ENCODE measurements at places on chromosomes 11 and 22.

DNA sequence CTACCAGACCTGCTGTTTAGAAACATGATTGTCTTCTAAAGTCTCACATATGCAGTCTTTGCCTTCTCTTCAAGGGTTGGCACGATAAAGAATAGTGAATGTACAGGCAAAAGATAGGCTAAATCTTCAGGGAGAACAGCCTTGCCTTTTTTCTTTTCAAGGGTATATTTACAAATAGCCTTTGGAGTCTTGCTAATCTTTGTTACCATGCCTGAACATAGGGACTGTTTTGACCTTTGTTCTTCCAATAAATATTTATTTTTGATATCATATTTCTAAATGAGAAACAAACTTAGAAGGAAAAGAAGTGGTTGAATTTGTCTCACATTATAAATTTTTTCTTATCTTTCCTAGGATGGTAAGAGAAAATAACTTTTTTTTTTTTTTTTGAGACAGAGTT, 12.7 kb downstream of the CSTPP1 start:
- DNase-seq: no peak

DNA sequence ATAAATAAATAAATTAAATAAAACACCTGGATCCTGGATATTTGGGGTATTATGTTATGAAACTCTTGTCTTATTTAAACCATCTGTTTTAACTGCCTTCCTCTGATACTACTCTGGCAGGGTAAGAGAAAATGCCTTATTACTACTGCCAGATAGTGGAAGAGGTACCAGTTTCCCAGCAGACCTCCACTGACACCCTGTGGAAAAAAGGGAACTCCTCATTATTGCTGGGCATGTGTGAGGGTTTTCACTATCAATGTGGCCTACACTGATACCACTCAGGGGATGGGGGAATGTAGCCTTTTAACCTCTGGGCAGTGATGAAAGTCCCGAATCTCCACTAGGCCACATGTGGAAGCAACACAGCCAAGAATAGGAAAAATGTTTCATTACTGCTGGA, 121.0 kb downstream of the LUZP2 start:
- DNase-seq: no peak

- DNase-seq: no peak
Measured at GRCh38 chr11:73365352-73366264, 10.6 kb upstream of the RELT start.

GRCh38 chr11:107266455-107266854, 191.2 kb downstream of the CWF19L2 start:
- no peak for DNase-seq

DNA sequence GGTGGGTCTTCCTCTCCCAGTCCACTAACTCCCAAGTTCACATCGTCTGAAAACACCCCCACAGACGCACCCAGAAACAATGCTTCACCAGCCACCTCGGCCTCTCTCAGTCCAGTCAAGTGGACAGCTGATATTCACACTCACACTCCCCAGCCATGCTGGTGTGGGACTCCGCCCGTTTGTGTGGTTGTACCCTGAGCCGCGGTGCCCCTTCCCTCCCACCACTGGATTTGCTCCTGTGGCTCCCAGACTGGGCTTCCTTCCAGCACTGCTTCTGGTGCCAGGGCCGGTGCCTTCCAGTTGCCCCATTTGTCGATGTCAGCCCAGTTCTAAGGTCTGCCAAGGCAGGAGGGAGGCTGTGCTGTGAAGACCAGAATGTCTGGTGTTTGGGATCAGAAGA, 37.9 kb upstream of the PLET1 start:
- DNase-seq: no peak

DNA sequence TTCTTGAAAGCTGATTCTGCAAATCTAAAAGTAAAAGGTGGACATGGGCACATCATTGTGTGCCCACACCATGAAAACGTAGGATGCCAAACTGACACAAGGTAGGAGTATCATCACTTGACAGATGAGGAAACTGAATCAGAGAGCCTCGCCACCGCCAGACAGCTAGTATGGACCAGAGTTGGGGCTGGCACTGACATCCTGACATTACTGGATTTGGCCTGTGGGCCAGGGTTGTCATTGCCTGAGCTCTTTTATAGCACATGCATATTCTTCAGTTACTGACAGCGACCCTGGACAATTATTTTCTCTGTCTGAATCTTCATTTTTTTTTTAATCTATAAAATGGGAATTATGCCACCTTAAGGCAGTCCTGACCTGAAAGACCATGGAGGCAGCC, 16.5 kb downstream of the USP35 start:
- no peak for DNase-seq

DNA sequence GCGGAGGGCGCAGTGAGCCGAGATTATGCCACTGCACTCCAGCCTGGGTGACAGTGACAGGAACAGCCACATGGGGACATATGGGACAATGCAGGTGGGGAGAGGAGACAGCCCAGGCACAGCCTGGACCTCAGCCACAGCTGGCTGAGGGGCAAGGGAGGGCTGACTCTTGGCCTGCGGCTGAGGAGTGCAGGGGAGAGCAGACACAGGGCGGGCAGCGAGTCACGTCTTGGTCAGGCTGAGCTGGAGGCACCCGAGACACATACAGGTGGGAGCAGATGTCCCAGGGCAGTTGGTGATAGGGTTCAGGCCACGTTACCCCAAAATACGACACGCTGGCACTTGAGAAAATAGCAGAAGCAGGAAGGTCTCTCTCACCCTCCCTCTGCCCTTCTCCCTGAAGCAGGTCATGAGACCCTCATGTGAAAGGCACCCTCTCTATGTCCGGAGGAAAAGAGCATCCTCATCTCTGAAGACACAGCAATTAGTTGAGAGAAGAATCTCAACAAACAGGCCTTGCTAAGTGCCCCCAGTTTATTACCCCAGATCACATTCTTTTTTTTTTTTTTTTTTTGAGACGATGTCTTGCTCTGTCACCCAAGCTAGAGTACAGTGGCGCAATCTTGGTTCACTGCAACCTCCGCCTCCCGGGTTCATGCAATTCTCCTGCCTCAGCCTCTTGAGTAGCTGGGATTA, 10.5 kb downstream of the KIAA0930 start:
- DNase-seq: no peak

DNA sequence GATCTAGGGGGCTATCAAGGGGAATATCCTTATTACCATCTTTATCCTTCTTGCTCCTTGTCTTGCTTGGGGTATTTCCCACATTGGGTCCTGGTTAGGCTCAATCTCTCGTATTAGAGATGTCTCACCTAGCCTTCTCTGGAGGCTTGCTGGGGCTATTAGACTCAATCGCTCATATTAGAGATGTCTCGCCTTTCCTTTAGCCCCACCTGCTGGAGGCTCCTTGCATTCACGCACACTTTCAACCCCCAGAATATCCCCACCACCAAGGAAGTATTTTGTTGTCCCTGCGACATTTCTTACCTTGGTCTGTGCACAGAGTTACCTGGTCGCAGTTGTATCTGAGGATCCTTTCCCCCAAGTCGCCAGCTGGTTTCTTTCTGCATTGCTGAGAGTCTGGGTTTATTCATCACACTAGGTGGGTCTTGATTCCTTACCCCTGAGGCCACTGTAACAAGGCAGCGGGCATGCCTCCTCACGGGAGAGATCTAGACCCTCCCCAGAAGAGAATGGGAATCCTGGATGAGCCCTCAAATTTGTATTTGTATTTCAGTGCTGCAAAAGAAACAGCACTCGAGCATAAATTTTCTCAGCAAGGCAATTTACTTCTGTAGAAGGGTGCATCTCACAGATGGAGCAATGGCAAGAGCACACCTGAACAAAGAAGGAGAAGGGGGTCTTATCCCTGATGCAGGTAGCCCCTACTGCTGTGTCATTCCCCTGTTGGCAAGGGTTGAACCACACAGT, 15.9 kb upstream of the HYLS1 start:
- no peak for DNase-seq

GRCh38 chr11:67651976-67652781, 1.6 kb upstream of the ACY3 start:
- DNase-seq: no peak

- no peak for DNase-seq
Measured at GRCh38 chr11:62514151-62514550, 32.5 kb downstream of the AHNAK start.

DNA sequence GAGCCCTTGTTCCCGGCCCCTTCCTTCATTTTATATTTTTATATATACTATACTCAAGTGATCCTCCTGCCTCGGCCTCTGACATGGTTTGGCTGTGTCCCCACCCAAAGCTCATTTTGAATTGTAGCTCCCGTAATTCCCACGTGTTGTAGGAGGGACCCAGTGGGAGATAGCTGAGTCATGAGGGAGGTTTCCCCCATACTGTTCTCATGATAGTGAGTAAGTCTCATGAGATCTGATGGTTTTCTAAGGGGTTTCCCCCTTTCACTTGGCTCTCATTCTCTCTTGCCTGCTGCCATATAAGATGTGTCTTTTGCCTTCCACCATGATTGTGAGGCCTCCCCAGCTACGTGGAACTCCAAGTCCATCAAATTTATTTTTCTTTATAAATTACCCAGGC, 7.2 kb upstream of the ZNF280A start:
- no peak for DNase-seq

- DNase-seq: no peak
Measured at GRCh38 chr22:46750863-46751443, 11.5 kb upstream of the TBC1D22A start.

All from left renal cortex interstitium (tissue), 4 donors.